Midbrain (tissue), 1 donor: ENCODE measurements at places on chromosomes 2 and 18.

GRCh38 chr2:208807756-208808155 lies 401.2 kb downstream of the PTH2R start:
- DNase-seq, result no peak

DNA sequence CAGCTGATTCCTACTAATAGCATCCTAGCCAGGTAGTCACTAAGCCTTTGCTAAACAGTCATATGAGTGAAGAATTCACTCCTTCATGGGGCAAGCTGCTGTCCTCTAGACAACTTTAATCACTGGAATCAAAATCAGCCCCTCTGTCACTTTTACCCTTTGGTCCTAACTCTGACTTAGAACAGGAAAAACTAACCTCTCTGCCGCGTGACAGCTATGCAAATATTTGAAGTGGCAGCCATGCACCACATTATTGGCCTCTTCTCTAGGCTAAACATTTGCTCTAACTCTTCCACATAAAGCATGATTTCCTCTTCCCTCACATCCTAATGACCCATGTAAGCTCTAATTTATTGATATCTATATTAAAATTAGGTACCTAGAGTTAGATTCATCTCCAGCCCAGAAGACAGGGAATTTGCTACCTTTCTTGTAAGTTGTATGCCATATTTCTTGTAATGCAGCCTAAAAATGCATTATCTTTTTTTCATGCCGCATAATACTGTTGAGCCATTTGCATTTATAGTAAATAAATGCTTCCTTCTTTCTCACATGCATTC lies 12.8 kb upstream of the ONECUT2 start:
- no peak for DNase-seq

DNA sequence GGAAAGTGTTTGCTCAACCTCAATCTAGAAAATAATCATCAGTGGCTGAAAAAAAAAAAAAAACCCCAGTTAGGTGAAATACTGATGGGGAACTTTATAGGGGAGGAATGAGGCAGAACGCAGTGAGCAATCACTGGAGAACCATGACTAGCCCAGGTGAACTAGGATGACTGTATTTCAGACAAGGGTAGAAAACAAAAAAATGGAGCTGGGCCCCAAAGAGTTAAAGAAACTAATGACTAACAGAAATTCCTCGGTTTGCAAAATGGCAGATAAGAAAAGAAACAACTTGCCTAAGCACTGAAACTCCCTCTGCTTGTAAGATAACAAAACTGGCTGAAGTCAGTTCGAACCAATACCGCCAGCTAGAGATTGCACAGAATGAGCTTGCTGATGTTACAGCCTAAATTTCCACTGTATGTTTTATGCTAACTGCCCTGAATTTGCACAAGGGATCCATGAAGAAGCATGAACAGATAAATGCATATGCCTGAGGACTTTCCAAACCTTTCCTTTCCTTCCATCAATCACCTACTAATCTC lies 245.9 kb downstream of the METTL4 start:
- DNase-seq, result no peak

GRCh38 chr2:9644603-9645002 lies 13.8 kb upstream of the YWHAQ start:
- no peak for DNase-seq

- DNase-seq, result no peak
These were observed 101.7 kb downstream of the PDE11A start for GRCh38 chr2:177970670-177971454.

DNA sequence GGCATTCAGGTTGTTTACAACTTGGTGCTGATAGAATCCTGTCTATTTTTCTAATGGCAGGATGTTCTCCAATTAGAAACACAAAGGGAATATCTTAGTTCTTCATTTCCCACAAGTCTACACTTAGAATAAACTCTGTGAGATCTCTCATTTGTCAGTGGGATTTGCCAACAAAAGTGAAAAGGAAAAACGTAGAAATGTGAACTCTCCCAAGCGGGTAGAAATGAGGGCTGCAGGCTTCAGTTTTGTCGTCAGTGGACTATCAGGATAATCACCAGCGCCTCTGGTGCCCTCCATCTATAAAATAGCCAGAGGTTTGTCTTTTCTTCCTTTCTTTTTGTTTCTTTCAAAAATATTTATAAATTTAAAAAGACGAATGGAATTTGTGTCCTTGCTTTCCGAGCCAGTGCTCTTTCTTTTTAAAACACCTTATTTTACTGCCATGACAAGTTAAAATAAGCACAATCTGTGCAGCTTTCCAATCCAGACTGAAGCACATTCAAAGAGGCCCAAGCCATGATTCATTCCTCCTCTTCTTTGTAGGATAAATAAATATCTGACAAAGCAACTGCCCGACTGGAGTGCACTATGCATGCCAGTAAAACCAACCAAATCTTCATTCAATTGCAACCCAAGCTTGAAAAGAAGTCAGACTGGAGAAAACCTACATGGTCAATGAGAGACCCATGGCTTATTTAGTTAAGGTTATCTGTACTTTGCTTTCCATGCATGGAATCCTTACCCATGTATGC lies 185.8 kb downstream of the ANKRD44 start:
- peak; percentile 31 for DNase-seq

DNA sequence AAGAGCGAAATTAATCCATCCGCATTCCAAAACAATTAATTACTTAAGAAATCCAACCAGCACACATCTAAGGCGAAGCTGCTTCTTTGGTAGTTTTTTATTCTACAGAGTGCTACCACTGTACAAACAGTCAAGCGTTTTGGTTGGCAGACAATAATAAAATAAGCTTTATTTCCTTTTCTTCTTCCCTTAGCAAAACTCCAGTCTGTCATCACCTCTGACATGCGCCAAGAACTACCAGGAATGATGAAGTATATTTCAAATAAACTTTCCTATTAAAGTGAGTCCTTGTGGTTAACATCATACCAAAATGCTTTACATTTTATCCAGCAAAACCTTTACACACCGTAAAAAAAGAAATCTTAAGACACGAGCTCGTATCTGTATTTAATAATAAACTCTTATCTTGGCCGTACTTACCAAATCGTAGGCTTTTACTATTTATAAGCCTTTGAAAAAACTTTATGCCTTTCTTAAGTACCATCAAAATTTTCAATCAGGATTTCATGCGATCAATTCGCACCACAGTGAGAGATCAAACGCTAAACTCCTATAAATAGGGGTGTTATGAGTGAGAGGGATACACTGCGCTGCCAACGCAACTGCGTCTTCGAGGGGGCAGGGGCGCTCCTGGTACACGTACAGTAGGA lies 1.3 kb downstream of the ATL2 start:
- DNase-seq, result no peak

DNA sequence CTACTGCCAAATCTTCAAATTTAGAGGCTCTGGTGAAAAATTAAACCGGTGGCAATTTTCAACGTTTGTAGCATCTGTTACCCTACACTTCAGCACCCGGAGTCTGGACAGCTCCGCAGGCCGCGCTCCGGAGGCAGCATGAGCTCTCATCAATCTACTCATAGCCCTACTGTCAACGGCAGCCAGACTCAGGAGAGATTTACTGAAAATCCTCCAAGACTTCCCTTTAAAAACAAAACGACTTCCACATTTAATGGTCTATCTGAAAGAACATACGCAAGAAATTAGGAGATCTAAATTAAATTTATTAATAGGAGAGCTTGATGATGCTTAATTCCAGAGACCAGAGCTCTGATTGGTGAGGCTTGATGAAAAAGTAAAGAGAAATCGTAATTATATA lies 970 bp upstream of the ADCYAP1 start:
- peak; percentile 17 for DNase-seq

DNA sequence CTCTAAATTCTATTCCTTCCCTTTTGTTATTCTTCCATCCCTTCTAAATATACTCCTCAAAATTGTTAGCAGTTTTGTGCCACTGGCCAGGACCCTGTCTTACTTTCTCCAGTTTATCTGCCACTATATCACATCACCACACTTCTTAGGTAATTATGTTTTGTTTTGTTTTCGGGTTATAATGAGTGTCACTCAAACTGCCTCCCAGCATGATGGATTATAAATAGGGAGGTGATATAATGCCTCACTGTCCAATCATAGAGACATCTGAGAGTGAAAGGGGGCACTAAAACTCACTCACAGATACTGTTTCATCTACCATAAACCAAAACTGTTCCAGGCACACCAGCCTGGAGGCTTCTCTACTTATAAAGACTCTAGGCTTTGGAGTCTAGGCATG lies 3.5 kb downstream of the RSAD2 start:
- no peak for DNase-seq

- DNase-seq, result no peak
These were observed 3.5 kb upstream of the ARHGAP15 start for GRCh38 chr2:143125717-143126116.

GRCh38 chr2:126715576-126716406 lies 59.8 kb downstream of the GYPC start:
- no peak for DNase-seq

- DNase-seq, result no peak
These were observed 189.4 kb downstream of the GPD2 start for GRCh38 chr2:156625360-156626170.

- DNase-seq, result no peak
These were observed 23.2 kb upstream of the CNTNAP5 start for GRCh38 chr2:124001696-124002430.

DNA sequence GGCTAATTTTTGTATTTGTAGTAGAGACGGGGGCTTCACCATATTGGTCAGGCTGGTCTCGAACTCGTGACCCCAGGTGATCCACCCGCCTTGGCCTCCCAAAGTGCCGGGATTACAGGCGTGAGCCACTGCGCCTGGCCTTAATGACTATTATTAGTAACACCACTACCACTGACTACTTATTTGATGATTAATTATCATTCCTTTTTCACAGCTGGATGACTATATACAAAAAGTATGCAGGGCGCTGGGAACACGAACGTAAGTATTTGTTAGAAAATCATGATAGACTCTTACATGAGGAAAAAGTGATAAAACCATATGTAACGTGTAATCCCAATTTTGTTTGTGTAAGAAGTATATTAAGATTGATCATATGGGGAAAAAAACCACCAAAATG lies 21.6 kb downstream of the DARS1 start:
- no peak for DNase-seq

DNA sequence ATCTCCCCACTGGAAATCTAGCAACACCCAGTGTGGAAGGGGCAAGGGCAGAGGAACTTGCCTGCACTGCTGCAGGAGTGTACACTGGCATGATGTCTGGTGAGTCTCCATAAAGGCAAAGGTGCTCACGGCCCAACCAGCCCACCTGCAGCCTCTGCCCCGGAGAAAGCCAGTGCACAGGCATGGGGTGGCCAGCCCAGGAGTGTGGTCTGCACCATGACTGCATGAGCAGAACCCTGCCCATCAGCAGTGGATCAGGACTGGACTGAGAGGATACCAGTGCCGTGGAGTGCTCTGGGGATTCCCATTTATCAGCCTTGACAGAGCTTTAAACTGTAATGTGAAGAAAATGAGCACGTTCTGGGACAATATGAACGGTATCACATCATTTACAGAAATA lies 342.6 kb upstream of the HS6ST1 start:
- no peak for DNase-seq

DNA sequence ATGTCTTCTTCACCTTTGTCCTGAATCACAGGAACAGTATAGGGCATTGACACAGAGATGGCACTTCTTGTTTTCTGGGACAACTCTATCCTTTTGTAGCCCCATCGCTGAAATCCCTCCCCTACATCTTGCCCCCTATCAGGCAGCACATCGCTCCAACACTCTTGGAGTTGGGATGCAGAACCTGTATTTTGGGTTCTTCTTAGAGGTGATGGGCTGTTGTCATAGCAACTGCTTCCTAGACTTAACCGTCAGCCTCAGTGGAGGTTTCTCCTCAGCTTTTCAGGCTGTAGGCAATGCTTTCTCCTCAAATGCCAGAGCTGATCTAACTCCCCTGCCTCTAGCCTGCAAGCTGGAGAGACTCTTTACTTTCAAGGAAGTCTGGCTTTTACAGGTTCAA lies 99.9 kb upstream of the SPRED2 start:
- no peak for DNase-seq

GRCh38 chr2:219737270-219737691 lies 109.9 kb downstream of the SLC4A3 start:
- no peak for DNase-seq

- no peak for DNase-seq
These were observed 1075.3 kb downstream of the LRP1B start for GRCh38 chr2:141055531-141055930.

- DNase-seq, result no peak
These were observed 95.6 kb upstream of the ASAP2 start for GRCh38 chr2:9110893-9111569.
